ENCODE measurements at places on chromosomes 6 and 20.
A peak's percentile ranks its signal among the peaks of the same experiment; 100 is the strongest.

- no peak for DNase-seq
Observed at GRCh38 chr6:116512111-116512559, 696 bp downstream of the CALHM5 start.

DNA sequence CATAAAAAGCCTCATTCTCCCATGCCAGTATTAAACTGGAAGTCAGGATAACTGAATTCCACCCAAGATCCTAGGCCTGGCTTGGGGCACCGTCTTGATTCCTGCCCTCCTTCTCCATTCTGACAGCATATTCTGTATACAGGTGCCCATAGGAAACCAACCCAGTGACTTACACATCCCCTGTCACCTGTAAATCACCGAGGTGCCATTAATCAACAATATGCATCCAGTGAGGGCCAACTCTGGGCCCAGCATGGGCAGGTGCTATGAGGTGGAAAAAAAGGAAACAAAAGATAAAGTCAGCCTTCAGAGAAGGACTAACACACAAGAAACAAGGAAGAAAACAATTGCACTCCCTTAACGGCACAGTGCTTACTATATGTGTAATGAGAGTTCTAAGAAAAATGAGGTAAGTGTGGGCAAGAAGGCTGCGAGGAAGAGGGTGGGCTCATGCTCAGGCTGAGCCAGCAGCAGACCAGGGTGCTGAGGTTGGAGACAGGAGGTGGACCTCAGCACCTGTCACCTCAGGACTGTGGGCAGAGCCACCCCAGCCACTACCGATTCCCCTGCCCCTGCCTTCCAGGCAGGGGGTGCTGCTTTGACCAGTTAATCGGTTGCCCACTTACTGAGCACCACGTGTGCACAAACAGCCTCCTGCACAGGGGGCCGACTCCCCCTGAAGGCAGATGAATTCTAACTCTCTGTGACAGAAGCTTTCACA is 105.9 kb downstream of the TRERF1 start:
- DNase-seq = no peak

DNA sequence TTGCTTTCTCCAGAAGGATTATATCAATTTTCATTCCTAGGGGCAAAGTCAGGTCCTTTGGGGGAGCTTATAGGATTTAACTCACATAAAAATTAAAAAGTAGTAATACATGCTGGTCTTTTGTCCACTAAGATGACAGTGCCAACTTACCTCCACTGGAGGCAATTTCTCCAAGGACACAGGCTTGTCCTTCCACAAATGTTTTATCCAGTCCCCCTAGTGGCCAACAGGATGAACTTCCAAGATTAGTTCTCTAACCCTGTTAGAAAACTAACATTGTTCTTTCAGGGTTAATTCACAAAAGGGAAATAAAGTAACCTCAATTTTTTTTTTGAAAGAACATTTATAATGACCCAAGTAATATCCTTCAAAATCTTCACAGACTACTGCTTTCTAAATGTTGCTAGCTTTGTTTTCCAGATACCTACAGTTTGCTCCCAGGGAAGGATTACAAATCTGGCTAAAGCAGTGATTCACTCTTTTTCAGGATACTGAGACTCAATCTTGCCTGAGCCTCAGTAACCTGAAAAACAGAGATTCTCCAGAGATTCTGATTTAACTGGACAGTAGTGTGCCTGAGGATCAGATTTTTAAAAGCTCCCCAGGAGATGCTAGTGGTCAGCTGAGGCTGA is 31.7 kb upstream of the UBR2 start:
- DNase-seq = peak; percentile 53

GRCh38 chr6:110449541-110449895 is 26.9 kb downstream of the SLC22A16 start:
- DNase-seq = no peak

DNA sequence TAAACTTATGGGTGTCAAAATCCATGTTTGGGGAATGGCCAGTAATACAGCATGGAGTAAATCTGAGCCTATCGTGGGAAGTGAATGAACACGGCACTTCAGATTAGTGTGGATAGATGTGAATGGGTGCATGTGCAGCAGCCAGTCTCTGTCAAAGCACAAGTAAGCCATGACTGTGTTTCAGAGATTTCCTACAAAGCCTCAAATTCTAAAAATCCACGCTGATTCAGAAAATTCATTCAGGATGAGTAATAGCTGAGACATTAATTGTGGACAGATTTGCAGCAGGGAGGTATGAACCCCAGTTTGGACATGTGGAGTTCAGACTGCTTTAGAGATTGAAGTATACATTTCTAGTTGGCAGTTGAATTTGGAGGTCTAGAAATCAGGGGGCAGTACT is 115.1 kb downstream of the QKI start:
- peak; percentile 58 for DNase-seq
